ENCODE measurements at places on chromosomes 11 and 22. TPM values are rescaled to one million over a fixed set of nuclear protein-coding genes. Genes with fewer than 3 reads are reported as not detected.

GRCh38 chr22:41621911-41622179 is 750 bp downstream of the XRCC6 start:
- peak overlapping the region; percentile 51 for H3K4me3 ChIP-seq
- peak overlapping the region; percentile 90 for H3K27ac ChIP-seq
- no peak for DNase-seq
- no peaks in the 10 kb centered on the region for H3K27me3 ChIP-seq
- H3K4me1 ChIP-seq = no peaks in the 10 kb centered on the region

DNA sequence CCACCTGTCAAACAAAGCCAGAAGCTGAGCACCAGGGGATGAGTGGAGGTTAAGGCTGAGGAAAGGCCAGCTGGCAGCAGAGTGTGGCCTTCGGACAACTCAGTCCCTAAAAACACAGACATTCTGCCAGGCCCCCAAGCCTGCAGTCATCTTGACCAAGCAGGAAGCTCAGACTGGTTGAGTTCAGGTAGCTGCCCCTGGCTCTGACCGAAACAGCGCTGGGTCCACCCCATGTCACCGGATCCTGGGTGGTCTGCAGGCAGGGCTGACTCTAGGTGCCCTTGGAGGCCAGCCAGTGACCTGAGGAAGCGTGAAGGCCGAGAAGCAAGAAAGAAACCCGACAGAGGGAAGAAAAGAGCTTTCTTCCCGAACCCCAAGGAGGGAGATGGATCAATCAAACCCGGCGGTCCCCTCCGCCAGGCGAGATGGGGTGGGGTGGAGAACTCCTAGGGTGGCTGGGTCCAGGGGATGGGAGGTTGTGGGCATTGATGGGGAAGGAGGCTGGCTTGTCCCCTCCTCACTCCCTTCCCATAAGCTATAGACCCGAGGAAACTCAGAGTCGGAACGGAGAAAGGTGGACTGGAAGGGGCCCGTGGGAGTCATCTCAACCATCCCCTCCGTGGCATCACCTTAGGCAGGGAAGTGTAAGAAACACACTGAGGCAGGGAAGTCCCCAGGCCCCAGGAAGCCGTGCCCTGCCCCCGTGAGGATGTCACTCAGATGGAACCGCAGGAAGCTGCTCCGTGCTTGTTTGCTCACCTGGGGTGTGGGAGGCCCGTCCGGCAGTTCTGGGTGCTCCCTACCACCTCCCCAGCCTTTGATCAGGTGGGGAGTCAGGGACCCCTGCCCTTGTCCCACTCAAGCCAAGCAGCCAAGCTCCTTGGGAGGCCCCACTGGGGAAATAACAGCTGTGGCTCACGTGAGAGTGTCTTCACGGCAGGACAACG is 11.7 kb downstream of the CXCR5 start:
- no peak for DNase-seq
- H3K4me3 ChIP-seq = no peak overlapping the region
- no peaks in the 10 kb centered on the region for H3K27me3 ChIP-seq
- H3K4me1 ChIP-seq = no peaks in the 10 kb centered on the region

- no peaks in the 10 kb centered on the region for H3K36me3 ChIP-seq
- no peaks in the 10 kb centered on the region for H3K27me3 ChIP-seq
- H3K27ac ChIP-seq = no peak overlapping the region
- H3K4me3 ChIP-seq = no peak overlapping the region
- no peak for DNase-seq
Observed at GRCh38 chr11:117620659-117621058, 176.4 kb downstream of the DSCAML1 start.

DNA sequence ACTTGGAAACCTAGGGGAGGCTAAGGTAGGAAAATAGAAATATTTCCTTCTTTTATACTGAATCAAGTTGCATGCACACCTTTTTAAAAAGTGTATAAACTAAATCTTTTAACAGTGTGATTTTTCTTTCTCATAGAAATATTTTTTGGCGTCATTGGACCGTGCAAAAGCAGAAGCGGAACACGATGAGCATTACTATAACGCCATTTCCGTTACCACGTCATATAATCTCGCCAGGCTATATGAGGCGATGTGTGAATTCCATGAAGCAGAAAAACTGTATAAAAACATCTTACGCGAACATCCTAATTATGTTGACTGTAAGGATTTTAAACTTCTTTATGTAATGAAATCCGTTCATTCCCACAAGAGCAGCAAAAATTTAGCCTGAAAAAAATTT is 13.4 kb downstream of the CTR9 start:
- no peaks in the 10 kb centered on the region for H3K27me3 ChIP-seq
- no peaks in the 10 kb centered on the region for H3K4me1 ChIP-seq
- H3K27ac ChIP-seq = no peak overlapping the region
- peaks cover 9% of the 10 kb centered on the region for H3K36me3 ChIP-seq
- H3K4me3 ChIP-seq = no peak overlapping the region

- H3K4me1 ChIP-seq = no peaks in the 10 kb centered on the region
- no peaks in the 10 kb centered on the region for H3K27me3 ChIP-seq
- H3K4me3 ChIP-seq = no peak overlapping the region
- H3K36me3 ChIP-seq = no peaks in the 10 kb centered on the region
- peak; percentile 9 for DNase-seq
Observed at GRCh38 chr11:125333354-125334073, 162.6 kb downstream of the FEZ1 start.

GRCh38 chr11:112321501-112322172 is 61.0 kb upstream of the PLET1 start:
- DNase-seq = no peak
- H3K27me3 ChIP-seq = no peaks in the 10 kb centered on the region
- no peak overlapping the region for H3K4me3 ChIP-seq
- H3K36me3 ChIP-seq = no peaks in the 10 kb centered on the region
- H3K27ac ChIP-seq = no peak overlapping the region

- H3K27me3 ChIP-seq = no peaks in the 10 kb centered on the region
- H3K27ac ChIP-seq = no peak overlapping the region
- no peaks in the 10 kb centered on the region for H3K36me3 ChIP-seq
- DNase-seq = no peak
- no peaks in the 10 kb centered on the region for H3K4me1 ChIP-seq
- H3K4me3 ChIP-seq = no peak overlapping the region
Observed at GRCh38 chr22:44724859-44725258, 22.9 kb downstream of the PRR5 start.

GRCh38 chr11:116432301-116432700 is 340.5 kb downstream of the BUD13 start:
- DNase-seq = no peak
- H3K4me1 ChIP-seq = no peaks in the 10 kb centered on the region

GRCh38 chr11:44493930-44494329 is 71.5 kb upstream of the CD82 start:
- no peak overlapping the region for H3K4me3 ChIP-seq
- no peaks in the 10 kb centered on the region for H3K4me1 ChIP-seq
- H3K27me3 ChIP-seq = peaks cover 2% of the 10 kb centered on the region
- no peak for DNase-seq

DNA sequence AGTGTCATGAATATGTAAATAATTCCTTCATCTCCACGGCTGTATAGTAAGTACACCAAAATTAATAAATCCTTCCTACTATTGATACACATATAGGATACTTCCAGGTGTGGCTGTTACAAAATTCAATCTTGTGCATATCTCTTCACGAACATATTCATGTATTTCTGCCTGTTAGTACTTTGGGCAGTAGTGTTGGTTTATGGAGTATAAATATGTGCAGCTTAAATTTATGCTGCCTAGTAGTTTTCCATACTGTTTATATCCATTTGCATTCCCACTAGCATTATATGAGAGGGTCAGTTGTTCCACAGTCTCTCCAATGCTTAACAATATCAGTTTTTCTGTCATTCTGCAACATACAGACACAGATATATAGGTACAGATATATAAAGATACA is 3.9 kb upstream of the OR5M8 start:
- no peaks in the 10 kb centered on the region for H3K36me3 ChIP-seq
- no peak overlapping the region for H3K4me3 ChIP-seq
- no peaks in the 10 kb centered on the region for H3K27me3 ChIP-seq
- H3K27ac ChIP-seq = no peak overlapping the region

DNA sequence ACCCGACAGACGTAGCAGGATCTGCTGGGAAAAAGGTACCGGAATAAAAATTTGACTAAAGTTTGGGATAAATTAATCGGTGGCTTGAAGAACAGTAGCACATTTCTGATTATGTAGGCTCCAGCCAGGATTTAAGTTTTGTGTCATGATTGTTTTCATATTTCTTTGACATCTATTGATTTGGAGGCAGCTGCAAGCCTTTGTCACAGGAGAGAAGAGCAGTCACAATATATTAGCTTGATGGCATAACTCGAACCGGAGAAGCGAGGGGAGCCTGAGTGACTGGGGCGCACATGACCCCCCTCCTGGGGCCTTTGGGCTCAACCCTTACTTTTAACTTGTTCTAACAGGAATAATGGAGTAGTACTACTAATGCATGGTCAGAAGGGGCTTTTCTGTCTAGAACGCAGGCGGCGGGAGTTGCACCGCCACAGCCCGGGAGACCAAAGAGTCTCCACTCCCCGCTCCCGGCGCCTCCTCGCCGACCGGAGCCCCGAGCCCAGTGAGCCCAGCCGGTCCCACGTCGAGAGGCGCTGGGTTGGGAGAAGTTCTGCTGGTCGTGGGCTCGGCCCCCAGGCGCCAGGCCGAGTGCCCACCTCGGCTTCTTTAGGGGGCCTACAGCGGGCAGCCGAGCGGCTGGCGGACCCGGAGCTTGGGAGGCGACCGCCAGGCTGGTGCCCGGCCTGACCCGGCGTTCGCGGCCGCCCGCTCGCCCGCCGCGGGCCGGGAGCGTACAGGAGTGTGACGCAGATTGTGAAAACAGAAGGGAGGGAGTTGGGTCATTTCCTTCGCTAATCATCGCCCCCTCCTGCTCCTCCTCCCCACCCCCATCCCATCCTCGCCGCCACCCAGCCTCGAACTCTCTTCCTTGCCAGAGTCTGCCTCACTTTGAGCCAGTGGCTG is 15.7 kb upstream of the PAX6 start:
- no peak for DNase-seq
- no peaks in the 10 kb centered on the region for H3K27me3 ChIP-seq
- H3K4me1 ChIP-seq = no peaks in the 10 kb centered on the region
- no peaks in the 10 kb centered on the region for H3K36me3 ChIP-seq
- H3K4me3 ChIP-seq = no peak overlapping the region
- no peak overlapping the region for H3K27ac ChIP-seq

DNA sequence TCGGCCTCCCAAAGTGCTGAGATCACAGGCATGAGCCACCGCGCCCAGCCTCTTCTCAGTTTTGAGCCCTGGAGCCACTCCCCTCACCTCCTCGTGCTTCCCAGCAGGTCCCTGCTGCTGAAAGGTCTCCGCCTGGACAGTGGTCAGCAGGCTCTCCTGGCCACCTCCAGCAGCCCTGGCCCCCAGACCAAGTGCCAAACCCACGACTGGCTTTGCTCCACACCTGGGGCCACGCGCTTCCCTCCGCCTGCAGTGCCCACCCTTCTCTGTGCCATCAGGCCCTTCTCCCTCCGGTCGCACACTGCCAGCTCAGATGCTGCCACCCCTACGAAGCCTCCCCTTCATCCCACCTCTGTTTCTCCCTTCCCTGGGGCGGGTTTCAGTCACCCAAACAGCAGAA is 12.8 kb downstream of the FRMD8 start:
- no peaks in the 10 kb centered on the region for H3K4me1 ChIP-seq
- no peak overlapping the region for H3K27ac ChIP-seq
- H3K4me3 ChIP-seq = no peak overlapping the region

Gene PRG3
- total RNA-seq = not detected

Gene HBG2
- 0.78 TPM for total RNA-seq

Gene GSTP1
- total RNA-seq = 432 TPM

All from aorta (tissue), 5 donors.